H9 (cell line): ENCODE measurements at places on chromosomes 4 and X.

DNA sequence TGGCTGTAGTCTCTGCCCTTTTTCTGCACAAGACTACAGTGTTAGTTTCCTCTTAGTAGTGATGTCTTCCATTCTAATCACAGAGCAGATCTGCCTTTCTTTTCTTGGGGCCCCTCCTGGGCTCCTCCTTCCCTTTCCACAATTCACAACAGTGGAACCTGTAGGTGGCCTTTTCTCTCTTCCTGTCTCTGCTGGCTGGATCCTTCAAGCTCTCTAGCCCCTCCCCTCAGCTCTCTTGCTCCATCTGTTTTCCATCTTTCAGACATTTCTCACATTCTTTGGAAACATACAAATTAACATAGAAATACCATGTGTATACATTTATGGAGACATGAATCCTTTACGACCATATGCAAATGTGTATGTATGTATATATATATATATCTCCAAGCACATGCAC lies 304 bp upstream of the SPIN2A start:
- peak overlapping the region; percentile 63 for H3K4me3 ChIP-seq
- H3K4me1 ChIP-seq: no peaks in the 10 kb centered on the region
- no peaks in the 10 kb centered on the region for H3K27me3 ChIP-seq
- DNase-seq: no peak
- H3K27ac ChIP-seq: no peak overlapping the region

- H3K4me1 ChIP-seq: 0 out of 2 replicates have a peak, but pooled peaks cover 2% of the 10 kb centered on the region
- no peaks in the 10 kb centered on the region for H3K36me3 ChIP-seq
- no peak overlapping the region for H3K4me3 ChIP-seq
- DNase-seq: no peak
Observed at GRCh38 chr4:136106753-136107152, 1425.5 kb downstream of the PCDH18 start.

DNA sequence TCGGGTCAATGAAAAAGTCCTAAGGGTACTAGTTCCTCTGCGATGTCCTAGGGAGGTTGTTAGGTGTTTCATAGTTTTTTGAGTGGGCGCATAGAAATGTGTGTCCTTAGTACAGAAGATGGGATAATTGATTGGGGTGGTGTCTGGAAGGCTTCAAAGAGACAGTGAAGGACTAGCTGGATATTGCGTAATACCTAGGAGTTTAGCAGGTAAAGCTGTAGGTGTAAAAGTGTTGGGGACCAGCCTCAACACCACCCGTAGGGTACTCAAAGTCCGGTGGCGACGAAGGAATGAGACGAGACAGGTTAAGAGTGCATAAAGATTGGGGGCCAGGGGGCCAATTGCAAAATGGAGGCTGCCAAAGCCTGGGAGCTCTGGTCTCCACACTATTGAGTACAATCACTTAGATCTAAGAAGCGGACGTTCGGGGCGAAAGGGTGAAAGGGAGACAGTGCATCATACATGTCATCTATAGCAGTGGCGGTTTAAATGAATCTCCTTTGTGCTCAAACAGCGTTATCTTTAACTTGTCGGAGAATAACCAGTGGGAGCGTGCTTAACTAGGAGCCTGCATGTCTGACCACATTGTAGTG lies 1.0 kb downstream of the TRMT44 start:
- H3K36me3 ChIP-seq: peaks cover 6% of the 10 kb centered on the region
- peak overlapping the region; percentile 80 for H3K4me3 ChIP-seq

DNA sequence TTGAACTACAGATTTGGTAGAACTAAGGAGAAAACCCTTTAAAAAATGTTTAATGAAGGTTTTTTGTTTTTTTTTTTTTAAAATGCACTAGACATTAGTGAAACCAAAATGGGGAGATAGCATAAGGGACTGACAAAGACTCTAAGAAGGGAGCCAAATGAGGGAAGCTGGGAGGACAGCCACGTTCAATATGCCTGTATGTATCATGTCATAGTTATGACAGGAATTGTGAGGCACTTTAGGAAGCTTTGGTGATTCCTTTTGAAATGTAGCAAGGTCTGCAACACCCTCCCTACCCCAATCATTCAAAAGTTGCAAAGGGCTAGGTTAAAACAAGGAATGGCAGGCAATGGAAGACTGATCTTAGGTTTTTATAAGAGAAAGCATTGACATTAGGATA lies 526.0 kb downstream of the TLL1 start:
- no peak for DNase-seq
- no peak overlapping the region for H3K4me3 ChIP-seq
- no peaks in the 10 kb centered on the region for H3K27me3 ChIP-seq
- no peaks in the 10 kb centered on the region for H3K36me3 ChIP-seq
- H3K27ac ChIP-seq: no peak overlapping the region

DNA sequence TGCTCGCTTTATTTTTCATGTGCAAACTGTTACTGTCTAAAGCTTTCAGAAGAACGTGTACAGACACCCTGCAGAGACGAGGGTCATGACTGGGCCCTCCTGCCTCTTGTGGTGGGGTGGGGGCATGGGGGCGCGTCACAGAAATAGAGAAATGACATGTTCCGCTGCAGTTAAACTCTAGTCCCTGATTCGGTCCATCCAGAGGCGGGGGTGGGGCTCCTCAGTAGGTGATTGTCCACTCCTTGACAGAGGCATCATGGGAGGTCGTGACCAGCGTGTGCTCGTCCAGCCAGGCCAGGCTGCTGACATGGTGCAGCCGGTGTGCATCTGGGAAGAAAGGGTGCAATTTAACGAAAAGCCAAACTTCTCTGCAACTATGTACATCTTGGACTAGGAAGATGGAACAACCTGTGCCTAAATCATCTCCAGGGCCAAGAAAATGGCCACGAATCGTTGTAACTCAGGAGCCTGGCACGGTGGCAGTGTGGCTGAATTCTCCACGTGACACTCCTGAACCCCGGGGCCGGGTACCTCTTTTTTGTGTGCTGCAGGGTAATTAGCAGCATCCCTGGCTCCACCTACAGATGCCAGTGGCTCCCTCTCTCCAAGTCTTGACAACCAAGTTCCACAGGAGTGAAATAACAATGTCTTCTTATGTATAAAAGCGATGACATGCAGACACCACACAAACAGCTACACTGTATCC lies 41.3 kb downstream of the WDR1 start:
- H3K36me3 ChIP-seq: peaks cover 90% of the 10 kb centered on the region
- no peak overlapping the region for H3K27ac ChIP-seq
- DNase-seq: no peak

DNA sequence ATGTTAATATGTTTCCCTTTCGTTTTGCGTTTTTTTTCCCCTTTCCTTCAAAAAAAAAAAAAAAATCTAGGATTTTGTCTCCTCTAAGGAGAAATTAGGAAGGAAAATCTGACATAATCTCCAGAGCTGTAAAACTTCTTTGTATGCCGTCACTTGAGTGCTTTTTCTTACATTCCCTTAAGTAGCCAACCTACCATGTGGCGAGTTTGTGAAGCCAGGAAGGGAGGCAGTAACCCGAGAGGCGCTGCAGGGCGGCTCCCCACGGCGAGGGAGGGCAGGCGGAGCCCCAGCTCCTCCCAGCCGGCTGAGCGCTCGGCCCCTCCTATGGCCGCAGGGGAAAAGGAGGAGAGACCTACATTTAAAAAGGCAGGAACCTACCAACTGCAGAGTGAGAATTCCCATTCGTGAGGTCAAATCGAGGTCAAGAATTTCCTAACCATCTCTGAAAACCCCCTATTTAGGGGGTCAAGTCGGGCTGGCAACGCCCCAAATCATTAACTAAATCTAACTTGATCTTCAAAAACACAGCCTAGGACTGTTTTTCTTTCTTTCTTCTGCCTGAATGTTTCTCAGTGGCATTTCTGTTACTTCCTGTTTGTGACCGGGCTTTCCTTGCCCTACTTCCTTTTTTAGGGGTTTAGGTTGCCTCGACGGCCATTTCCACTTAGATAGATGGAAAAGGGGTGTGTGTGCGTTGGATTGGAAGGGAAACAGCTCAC lies 345.1 kb upstream of the KLF3 start:
- peak; percentile 95 for DNase-seq
- H3K36me3 ChIP-seq: no peaks in the 10 kb centered on the region
- peak overlapping the region; percentile 36 for H3K4me3 ChIP-seq

DNA sequence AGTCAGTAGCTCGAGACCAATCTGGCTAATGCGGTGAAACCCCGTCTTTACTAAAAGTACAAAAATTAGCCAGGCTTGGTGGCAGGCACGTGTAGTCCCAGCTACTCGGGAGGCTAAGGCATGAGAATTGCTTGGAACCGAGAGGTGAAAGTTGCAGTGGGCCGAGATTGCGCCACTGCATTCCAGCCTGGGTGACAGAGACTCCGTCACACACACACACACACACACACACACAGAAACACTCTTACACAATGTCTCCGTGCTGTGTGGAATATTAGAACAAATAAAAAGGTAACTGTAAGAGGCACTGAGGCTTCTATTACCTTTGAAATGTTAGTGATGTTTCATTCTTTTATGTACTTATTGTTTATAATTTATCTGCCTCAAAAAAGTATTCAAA lies 326.6 kb downstream of the GPAT3 start:
- no peaks in the 10 kb centered on the region; the same call in 2 of the 3 replicates for H3K36me3 ChIP-seq
- no peak overlapping the region for H3K4me3 ChIP-seq
- no peaks in the 10 kb centered on the region for H3K27me3 ChIP-seq
- H3K4me1 ChIP-seq: no peaks in the 10 kb centered on the region; the same call in 1 of the 2 replicates
